Astrocyte of the cerebellum (primary cell): ENCODE measurements at places on chromosomes 6 and 20.

DNA sequence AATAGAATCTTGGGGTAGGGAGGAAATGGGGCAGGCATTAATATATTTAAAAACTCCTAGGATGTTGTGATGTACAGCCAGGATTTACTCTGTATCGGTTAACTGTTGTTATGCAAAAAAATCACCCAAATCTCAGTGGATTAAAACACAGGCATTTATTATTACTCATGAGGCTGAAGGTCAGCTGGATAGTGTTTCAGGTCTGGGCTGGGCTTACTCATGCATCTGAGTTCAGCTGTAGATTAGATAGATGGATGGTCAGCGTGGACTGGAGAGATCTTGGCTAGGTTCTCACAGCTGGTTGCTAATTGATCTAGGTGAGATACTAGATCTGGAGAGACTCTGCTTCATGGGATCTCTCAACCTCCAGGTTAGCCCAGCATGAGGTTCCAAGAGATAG lies 131.4 kb downstream of the BTBD3 start:
- DNase-seq = no peak

DNA sequence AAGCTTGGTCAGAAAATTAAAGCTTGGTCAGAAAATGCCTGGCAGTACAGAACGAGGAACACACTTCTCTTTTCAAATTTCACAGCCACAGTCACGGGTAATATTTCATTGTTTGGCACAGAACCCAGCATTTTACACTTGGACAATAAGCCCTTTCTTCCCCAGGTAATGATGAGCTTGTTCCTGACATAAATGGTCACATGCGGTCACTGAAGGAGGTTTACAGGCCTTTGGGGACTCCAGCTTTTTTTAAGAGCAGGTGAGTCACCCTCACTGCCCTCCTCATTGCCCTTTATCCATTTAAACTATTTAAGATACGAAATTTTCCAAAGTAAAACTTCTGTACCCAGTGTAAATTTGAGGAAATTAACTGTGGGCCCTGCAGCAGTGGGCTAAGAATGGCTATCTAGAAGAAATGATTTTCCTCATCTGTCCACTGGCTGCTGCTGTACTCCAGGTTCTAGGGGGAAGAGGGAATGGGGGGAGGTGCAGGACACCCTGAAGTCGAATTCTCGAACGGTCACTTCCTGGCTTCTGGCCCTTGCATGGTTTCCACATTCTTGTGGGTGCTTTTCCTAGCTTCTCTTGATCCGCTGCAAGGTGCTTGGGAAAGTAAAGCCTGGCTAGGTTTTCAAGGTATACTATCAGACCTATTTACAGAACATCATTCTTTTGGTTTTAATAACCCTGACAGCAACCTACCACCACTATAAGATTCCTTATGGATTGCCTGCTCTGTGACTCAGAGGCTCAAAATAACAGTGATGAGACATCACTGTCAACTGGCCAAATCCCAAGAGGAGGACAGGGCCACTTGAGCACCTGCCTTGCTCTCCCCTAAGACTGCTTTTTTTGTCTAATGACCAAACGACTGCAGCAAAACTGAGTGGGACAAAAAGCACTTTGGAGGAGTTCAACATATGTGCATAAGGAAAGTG lies 75.8 kb downstream of the PREP start:
- no peak for DNase-seq

GRCh38 chr20:1893721-1894470 lies 1.3 kb upstream of the SIRPA start:
- no peak for DNase-seq

- no peak for DNase-seq
Observed at GRCh38 chr6:109821428-109821827, 130.3 kb downstream of the FIG4 start.

- DNase-seq = no peak
Observed at GRCh38 chr6:138999949-139000725, 12.1 kb upstream of the REPS1 start.

DNA sequence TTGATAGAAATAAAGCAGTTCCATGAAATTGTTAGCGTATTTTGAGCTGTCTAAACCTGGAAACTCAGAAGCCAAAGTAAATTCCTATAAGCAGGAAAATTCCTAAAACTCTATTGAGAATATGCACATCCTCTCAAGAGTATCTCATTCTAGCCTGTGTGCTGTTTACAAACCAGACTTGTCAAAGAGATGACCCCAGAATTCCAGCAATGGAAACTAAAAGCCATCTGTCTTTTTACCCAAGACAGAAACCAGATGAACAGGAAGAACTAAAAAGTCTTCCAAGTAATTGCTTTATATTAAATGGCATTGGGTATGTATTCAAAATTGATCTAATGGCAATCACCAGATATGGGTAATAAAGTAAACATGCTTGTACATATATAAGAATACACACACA lies 92.6 kb downstream of the COL19A1 start:
- no peak for DNase-seq

DNA sequence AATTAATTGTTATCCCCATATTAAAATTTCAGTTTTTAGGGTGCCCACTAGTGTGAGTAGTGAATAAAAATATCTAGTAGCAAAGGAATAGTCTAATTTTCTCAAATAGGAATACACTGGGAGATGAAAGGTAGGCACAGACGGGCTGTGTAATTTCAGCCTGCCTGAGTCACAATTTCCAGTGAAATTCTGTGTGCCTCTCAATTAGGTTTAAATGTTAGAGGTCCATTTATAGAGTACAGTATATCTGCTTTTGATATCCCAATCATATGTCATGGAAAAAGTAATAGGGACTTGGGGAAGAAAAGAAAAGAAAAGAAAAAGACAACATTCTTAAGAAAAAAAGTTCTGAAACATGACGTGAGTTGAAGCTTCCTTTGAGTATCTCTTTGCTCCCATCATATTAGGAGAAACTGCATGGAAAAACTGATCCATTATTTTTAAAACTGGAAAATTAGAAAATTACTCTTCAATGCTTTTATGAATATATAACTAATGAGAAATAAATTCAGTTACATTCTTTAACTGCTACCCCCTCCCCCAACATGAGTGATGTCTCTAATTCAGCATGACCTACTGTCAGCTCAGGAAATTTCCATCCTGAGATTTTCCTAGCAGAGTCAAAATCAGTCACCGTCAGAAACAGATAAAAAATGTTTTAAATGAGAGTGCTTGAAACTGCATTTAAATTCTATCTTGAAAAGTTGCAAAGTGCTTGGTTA lies 473.8 kb upstream of the HSF2 start:
- DNase-seq = no peak

- DNase-seq = no peak
Observed at GRCh38 chr20:33648396-33649004, 13.6 kb upstream of the C20orf144 start.

DNA sequence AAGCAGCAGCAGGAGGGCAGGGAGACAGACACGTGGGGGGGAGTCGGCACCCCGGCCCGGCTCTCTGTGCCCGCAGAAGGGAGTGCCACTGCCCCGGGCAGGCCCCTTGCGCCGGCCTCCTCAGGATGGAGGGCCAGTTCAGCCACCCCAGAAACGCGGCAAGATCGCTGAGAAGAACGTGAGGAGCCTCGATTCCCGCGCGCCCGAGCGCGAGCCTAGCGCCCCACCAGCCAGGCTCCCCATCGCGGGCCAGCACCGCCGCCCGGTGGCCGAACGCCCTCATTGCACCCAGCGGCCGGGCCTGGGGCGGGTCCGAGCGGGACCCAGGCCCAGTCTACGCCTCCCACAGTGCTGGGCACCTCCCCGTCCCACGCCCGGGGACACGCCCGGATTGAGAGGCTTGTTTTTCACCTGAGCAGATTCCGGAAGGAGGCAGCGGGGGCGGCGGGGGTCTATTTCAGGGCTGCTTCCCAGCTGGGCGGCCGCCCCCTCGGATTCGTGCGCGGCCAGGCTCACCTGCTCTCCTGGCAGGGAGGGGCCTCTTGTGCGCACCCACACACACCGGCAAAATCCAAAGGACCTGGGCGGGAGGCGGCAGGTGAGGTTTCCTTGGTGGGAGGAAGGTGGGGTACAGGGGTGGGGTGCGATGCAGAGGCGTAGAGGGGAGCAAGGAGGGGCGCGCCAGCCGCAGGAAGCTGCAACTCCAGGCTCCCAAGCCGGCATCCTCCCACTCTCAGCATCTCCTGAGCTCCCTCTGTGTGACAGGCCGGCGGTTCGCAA lies 9.0 kb upstream of the GRM4 start:
- DNase-seq = no peak

- no peak for DNase-seq
Observed at GRCh38 chr6:6981681-6982322, 126.0 kb upstream of the RREB1 start.

- DNase-seq = no peak
Observed at GRCh38 chr6:81561071-81561564, 191.4 kb downstream of the TENT5A start.

DNA sequence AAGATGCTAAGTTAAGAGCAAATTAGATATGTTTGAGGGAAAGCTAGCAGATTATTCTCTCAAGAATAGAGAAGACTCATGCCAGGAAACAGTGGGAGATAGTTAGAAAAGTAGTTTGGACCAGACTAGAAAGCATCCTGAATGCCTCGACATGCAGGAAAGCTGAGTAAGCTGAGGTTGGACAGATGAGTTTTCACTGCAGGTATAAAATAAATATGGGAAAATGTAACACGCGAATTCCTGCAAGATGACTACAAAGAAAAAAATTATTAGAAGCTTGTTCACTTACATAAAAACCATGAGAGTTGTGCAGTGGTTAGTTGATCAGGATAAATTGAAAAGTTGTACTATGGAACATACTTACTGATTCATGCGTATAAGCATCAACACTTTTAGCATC lies 484.2 kb upstream of the MANEA start:
- peak; percentile 38 for DNase-seq

GRCh38 chr6:108733706-108734265 lies 114.4 kb upstream of the ARMC2 start:
- no peak for DNase-seq

GRCh38 chr20:62122654-62123449 lies 577 bp downstream of the LSM14B start:
- DNase-seq = no peak

- DNase-seq = no peak
Observed at GRCh38 chr6:42966571-42966970, 6.0 kb downstream of the GNMT start.

DNA sequence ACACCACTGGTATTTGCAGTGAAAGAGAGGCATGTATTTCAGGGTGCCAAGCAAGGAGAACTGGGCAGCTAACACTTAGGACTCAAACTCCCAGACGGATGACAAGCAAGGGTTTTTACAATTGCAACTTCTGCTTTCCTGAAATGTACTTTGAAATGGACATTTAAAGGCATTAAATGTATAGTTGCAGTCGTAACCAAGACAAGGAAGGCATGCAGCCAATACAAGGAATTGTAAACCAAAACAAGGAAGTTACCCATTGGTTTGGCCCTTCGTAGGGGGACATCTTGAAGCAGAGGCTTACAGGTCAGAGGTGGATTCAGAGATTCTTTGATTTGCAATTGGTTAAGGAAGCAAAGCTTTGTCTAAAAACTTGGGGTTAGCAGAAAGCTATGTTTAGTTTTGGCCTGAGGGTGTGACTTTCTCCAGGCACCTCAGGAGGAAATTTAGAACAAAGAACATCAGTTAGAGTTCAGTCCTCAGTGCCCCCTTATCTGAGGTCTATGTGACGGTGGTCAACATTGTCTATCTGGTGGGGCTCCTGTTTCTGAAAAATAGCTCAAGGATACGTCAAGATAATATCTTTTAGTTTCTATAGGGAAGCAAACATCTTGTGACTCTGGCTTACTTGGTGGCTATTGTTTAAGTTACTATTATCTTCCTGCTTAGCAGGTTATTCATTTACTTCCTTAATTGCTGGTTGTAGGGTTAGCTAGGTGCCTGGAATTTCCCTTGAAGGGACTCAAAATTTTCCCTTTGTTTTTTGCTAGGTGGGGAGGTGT lies 266.0 kb downstream of the CD83 start:
- DNase-seq = no peak

- no peak for DNase-seq
Observed at GRCh38 chr6:10668126-10668917, 26.1 kb downstream of the C6orf52 start.

DNA sequence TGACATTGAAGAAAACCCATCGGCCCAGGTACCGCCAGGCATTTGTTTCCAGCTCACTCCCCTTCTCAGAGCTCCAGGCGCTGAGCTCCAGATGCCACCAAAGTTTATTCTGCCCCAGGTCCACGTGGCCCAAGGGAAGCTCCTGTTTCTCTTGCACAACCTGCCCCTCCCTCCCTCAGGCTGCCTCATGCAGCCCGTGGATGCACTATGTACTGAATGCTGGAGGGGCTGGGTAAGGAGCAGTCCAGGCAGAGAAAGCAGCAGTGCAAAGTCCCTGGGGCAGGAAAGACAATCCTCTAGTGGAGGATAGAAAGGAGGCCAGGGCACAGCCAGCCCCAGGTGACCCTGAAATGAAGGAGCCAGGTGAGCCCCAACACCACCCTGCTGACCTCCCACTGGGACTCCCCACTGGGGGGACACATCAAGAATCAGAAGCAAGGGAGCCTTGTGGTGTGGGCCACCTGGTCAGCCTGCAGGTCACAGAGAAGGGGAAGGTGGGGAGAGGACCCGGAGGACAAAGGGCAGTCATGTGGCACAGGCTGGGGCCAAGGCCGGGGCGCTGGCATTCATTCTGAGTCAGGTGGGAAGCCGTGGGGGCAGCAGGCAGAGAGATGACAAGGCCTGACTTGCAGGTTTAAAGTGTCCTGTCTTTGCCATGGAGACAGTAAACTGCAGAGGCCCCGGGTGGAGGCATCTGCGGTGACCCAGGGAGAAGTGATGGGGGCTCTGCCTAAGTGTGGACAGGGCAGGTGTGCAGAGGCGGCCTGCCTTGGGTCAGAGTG lies 230.1 kb downstream of the PREX1 start:
- no peak for DNase-seq

DNA sequence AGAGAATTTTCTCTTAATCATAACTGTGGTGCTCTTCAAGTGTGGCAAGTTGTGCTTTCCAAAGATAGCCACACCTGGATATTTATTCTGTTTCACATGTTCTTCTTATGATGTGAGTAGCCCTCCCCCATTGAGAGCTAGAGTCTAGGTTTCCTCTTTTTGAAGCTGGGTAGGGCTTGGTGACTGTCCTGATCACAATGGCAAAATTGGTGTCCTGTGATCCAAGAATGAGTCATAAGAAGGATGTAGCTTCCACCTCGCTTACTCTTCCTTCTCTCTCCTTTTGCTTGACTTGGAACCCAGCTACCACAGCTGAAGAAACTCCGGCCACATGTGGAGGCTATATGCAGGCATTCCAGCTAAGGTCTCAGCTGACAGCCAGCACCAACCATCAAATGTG lies 7.4 kb upstream of the IGF2R start:
- DNase-seq = no peak

GRCh38 chr6:36642913-36643817 lies 35.3 kb upstream of the CDKN1A start:
- peak; percentile 62 for DNase-seq

DNA sequence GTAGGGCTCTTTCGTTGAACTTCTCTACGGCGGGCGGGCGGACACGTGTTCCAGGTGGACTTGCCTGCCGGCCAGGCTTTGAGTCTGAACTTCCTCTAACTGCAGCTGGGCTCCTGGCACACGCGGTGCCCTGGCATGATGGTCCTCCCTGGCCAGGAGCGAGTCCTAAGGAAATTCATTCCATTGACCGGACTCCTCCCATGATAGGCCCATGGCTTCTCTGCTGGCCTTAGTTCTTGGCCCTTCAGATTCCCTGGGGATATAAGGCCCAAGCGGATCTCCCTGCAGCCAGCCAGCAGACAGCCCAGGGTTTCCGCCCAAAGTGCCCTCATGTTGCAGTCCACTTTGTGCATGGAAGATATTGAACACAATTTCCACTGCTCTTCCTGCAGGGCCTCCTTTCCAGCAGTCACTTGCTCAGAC lies 39.4 kb downstream of the TBC1D7 start:
- DNase-seq = no peak
